ENCODE measurements at places on chromosomes 5 and 9. TPM values are rescaled to one million over a fixed set of nuclear protein-coding genes. Genes with fewer than 3 reads are reported as not detected.
A peak's percentile ranks its signal among the peaks of the same experiment; 100 is the strongest.

DNA sequence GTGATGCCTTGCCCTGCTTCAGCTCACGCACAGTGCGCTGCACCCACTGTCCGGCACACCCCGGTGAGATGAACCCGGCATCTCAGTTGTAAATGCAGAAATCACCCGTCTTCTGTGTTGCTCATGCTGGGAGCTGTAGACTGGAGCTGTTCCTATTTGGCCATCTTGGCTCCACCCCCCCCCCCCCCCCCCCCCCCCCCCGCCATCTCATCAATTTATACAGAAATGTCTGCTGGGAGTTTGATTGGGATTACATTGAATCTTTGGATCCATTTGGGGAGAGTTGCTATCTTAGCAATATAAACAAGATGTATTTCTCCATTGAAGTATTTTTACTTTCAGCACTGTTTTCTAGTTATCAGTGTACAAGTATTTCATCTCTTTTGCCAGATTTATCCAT, 55.2 kb downstream of the RIC1 start:
- no peak for DNase-seq

GRCh38 chr5:98651715-98652114, 121.7 kb upstream of the RGMB start:
- DNase-seq = peak; percentile 12

- no peak for DNase-seq
These were observed 54.5 kb downstream of the HSPA4 start for GRCh38 chr5:133106343-133106742.

- no peak for DNase-seq
These were observed 115.4 kb downstream of the LHX2 start for GRCh38 chr9:124126648-124127646.

DNA sequence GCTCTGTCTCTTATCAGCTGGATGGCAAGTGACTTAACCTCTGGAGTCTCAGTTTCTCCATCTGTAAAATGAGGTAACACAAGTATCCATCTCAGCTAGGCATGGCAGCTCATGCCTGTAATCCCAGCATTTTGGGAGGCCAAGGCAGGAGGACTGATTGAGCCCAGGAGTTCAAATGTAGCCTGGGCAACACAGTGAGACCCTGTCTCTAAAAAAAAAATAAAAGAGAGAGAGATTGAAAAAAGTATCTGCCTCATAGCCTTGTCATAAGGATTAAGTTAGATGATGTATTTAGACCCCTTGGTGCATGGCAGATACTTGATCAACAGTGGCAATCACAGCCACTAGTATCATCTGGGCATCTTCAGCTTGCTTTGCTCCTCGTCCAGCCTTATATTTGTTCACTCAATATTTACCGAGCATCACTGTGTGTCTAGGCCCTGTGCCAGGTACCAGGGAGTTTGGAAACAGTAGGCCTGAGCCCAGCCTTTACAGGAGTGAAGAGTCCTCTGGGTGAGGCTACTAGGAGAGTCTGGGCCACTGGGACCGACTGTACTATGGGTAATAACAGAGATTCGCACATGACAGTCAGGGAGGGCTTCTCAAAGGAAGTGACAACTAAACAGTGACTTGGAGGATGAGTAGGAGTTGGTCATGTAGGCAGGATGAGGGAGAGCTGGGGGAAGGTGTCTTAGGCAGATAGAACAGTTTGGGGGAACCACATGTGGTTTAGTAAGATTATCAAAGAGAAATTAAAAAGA, 34.2 kb downstream of the CORO2A start:
- no peak for DNase-seq

- DNase-seq = peak; percentile 88
These were observed 377.1 kb downstream of the ACTL7B start for GRCh38 chr9:108478431-108479332.

Gene ABCA2
- total RNA-seq = 1.2 TPM

Gene ANKS6
- 17.0 TPM for total RNA-seq

Gene DMRT1
- not detected for total RNA-seq

Gene SHISAL2B
- not detected for total RNA-seq

Gene WWC1
- 37.9 TPM for total RNA-seq

Gene TNFSF8
- not detected for total RNA-seq

Gene MED22
- total RNA-seq = 22.6 TPM

Gene PCDHGB7
- 1.1 TPM for total RNA-seq

All from foreskin keratinocyte (primary cell).